ENCODE measurements at places on chromosomes 3 and 15.

DNA sequence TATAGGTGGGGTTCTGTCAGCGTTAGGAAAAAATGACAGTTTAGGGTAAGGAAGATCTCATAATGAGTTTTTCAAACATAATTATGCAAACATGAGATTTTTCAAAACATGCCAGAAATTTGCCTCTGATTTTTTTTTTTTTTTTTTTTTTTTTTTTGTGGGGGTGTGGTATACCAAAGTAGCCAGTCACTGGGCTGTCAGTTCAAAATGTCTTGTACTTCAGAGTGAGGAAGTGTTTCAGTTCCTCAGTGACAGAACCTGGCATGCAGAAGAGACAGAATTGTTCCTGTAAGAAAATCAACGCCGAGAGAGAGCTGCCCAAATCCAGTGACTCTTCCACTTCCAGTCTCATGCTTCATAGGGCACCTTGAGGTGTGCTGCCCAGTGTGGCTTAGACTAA lies 9.7 kb downstream of the NCBP2 start:
- no peak for DNase-seq

GRCh38 chr3:136075811-136076210 lies 110.3 kb downstream of the PPP2R3A start:
- no peak for DNase-seq

GRCh38 chr3:47440131-47440530 lies 35.6 kb downstream of the SCAP start:
- no peak for DNase-seq

DNA sequence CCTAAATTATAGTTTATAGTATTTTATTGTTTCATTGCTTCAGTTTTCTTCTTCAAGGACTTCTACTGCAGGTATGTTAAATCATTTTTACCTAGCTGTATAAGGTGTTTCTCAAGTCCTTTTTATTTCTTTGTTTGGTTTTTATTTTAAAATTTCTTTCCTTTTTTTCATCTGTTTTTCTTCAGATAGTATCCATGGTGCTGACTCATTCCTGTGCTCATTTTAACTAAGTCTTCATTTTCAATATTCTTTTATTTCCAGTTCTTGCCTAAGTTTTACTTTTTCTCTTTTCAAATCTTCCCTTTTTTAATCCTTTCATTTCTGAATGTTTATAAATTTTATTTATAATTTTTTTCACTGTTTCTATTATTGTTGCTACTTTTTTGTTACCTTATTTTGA lies 42.3 kb upstream of the STIMATE start:
- no peak for DNase-seq

GRCh38 chr3:102926618-102927017 lies 491.8 kb downstream of the ZPLD1 start:
- no peak for DNase-seq

DNA sequence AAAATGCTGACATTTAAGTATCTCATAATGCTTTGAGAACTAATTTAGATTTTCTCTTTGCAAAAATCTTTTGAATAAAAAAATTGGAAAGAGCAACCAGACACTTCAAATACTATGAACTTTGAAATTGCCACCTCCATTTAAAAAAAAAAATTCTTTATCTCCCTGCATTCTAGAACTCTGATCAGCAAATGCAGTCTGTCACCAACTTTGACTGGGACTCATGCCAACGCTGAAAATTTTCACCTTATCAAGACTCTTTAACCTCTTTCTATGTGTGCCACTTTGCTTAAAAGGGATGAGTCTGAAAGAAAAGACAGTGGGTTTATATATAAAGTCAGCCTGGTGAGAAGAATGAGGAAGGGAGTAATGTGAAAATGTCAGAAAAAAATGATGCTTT lies 191.2 kb upstream of the ARPP21 start:
- DNase-seq, result no peak

GRCh38 chr3:88997260-88997659 lies 110.2 kb upstream of the EPHA3 start:
- DNase-seq, result no peak
